ENCODE measurements at places on chromosomes 2 and 18. TPM values are rescaled to one million over a fixed set of nuclear protein-coding genes. Genes with fewer than 3 reads are reported as not detected.

The GPR35 gene
- 1.7 TPM for total RNA-seq

DNA sequence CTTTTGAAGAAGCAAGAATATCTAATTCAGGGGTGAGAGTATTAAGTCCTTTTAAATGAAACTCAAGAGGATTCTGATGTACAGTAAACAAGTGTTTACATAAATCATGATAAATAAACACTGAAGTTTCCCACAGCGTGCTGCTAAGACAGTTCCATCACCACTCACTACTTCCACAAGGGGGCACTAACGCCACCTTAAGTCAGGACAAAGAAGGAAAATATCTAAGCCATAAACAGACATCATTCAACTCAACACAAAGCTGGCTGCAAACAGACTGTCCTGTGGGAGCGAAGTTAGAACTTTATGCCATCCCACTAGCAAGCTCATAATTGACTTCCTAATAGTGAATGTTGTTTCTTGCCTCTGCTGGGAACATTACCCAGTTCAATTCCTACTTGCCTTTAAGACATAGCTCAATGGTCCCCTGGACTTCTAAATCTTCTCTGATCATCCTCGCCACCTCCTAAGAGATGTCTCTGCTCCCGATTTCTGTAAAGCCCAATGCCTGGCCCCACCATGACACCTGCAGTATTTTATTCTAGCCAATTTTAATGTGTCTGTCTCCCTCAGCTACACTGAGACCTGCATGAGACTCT, 36.5 kb downstream of the MRPL44 start:
- DNase-seq, result peak; percentile 60
- no peak overlapping the region for H3K4me3 ChIP-seq
- H3K36me3 ChIP-seq, result peaks cover 9% of the 10 kb centered on the region
- H3K27ac ChIP-seq, result no peak overlapping the region

The CD28 gene
- total RNA-seq, result not detected

The KCNK3 gene
- total RNA-seq, result 0.68 TPM

- no peak for DNase-seq
- H3K4me1 ChIP-seq, result peaks cover 6% of the 10 kb centered on the region
- no peaks in the 10 kb centered on the region for H3K36me3 ChIP-seq
- H3K27ac ChIP-seq, result no peak overlapping the region
These were observed 55.9 kb upstream of the NOL4 start for GRCh38 chr18:34280653-34281052.

- DNase-seq, result no peak
- peaks cover 4% of the 10 kb centered on the region for H3K27me3 ChIP-seq
- no peaks in the 10 kb centered on the region for H3K36me3 ChIP-seq
- H3K4me1 ChIP-seq, result no peaks in the 10 kb centered on the region
These were observed 476.3 kb downstream of the TRIB2 start for GRCh38 chr2:13193075-13193474.

DNA sequence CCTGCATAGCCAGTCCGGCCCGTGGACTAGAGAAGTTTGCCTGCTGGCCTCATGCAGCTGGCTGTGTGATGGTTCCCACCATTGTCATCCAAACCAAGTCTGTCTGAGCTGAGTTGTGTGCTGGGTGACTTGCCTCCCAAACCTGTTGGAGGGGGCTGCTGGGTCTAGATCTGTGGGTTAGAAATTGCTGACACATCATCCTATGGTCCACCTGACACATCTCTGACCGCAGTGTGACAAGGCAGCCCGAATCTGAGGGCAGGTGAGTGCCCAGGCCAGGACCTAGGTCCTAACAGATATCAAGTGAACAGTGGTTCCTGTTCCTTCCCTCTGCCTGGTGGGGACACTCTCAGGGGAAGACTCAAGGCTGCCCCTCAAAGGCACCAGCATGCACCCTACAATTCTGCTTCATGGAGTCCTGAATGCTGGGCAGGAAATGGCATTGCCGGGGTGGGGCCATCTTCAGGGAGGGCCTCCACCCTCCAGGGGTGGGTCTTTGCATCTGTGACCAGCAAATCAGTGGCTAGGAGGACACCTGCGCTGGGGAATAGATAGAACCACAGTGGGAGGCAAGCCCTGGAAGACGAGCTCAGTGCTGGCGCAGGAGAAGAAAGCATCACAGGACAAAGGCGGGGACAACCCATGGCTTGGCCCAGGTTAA, 117.9 kb upstream of the ID2 start:
- H3K27me3 ChIP-seq, result no peaks in the 10 kb centered on the region
- H3K36me3 ChIP-seq, result no peaks in the 10 kb centered on the region
- no peaks in the 10 kb centered on the region for H3K4me1 ChIP-seq
- no peak for DNase-seq
- H3K4me3 ChIP-seq, result no peak overlapping the region
- no peak overlapping the region for H3K27ac ChIP-seq

DNA sequence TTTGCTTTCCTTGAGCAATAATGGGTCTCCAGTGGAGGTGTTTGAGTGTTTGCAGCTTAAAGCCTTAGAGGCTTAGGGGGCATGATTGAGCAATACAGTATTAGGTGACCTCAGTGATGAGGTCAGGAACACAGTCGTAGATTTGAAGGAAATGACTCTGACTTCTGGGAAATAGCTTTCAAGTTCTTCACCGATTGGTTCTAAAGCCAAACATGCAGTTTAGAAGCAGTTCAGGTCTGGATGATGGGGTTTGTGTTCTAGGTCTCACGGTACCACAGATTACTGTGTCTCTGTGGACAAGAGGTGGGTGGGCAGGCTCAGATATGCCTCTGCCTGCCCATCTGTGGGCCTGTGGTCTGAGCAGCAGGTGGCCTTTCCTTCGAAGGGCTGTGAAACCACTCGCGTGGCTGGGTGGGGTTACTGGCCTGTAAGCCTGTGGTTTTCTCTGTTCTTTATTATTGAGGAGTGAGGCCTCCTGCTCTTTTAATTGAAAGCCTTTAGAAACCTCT, 7.8 kb downstream of the MTHFD2 start:
- H3K4me1 ChIP-seq, result peaks cover 12% of the 10 kb centered on the region
- peaks cover 7% of the 10 kb centered on the region for H3K36me3 ChIP-seq
- H3K4me3 ChIP-seq, result no peak overlapping the region
- peak overlapping the region; percentile 70 for H3K27ac ChIP-seq
- DNase-seq, result no peak
- no peaks in the 10 kb centered on the region for H3K27me3 ChIP-seq

The FAM228A gene
- total RNA-seq, result 0.51 TPM

GRCh38 chr2:224562831-224563230, 22.3 kb downstream of the CUL3 start:
- H3K36me3 ChIP-seq, result peaks cover 22% of the 10 kb centered on the region
- H3K27me3 ChIP-seq, result no peaks in the 10 kb centered on the region
- H3K27ac ChIP-seq, result no peak overlapping the region
- DNase-seq, result no peak
- no peak overlapping the region for H3K4me3 ChIP-seq

DNA sequence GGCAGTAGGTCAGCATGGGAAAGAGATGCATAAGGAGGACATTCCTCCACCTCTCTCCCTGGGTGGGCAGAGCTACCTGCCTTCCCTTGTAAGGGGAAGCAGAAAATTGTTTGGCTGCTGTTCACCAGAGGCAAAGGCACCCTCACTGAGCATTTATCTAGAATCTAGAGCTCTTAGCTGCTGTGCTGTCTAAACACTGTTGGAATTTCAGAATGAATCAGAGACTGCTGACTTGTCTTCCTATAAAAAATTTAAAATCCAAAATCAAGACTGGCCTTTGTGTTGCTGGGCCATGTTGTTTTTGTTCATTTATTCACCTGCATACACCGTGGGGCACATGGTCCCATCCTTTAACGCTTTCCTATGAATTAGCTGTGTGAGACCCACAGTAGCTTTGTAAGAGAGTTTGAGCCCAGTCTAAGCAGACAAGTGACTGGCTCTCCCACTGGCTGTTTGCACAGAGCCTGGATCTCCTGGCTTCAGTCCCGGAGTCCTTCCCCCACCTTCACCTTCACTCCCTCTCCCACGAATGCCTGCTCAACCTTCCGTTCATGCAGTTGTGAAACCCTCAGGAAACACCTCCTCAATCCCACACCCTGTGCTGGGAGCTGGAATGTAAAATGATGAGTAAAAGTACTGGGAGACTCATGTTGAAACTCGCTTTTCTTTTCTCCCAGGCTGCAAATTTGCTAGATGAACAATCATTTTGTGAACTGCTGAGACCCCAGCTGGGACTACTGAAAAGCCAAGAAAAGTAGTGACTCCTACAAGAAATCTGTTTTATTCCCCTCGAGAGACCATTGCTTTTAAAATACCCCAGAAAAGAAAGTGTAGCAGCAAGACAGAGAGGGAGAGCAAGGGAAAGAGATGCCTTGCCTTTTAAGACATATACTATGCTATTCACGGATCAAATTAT, 76.2 kb downstream of the FAM168B start:
- no peaks in the 10 kb centered on the region for H3K4me1 ChIP-seq
- no peak overlapping the region for H3K4me3 ChIP-seq
- peaks cover 4% of the 10 kb centered on the region for H3K36me3 ChIP-seq
- H3K27ac ChIP-seq, result no peak overlapping the region

DNA sequence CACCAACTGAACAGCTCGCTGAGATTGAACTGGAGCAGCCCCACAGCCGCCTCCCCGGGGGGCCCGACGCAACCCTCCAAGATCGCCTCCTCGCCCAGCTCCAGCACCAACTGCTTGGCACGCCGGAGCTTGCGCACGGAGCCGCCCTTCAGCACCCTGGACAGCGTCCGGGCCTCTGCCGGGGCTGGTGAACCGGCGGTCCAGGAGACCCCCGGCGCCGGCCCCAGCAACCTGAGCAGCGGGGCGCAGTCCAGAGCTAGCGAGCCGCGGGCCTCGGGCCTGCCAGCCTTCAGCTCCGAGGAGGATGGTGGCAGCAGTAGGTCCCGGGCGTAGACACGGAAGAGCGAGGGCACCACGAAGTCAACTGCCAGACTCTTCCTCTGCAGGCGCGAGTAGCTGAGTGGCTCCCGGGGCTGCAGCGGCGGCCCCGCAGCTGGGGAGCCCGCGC, 1.2 kb downstream of the ALK start:
- peaks cover 31% of the 10 kb centered on the region for H3K4me1 ChIP-seq
- no peaks in the 10 kb centered on the region for H3K36me3 ChIP-seq
- DNase-seq, result peak; percentile 91
- H3K27ac ChIP-seq, result no peak overlapping the region

GRCh38 chr18:42024131-42024530, 69.1 kb downstream of the PIK3C3 start:
- H3K27me3 ChIP-seq, result no peaks in the 10 kb centered on the region
- DNase-seq, result no peak
- H3K4me3 ChIP-seq, result no peak overlapping the region
- H3K27ac ChIP-seq, result no peak overlapping the region
- H3K4me1 ChIP-seq, result no peaks in the 10 kb centered on the region

The DTYMK gene
- total RNA-seq, result 108 TPM

The HIBCH gene
- total RNA-seq, result 33.7 TPM

GRCh38 chr18:31952223-31952622, 9.3 kb upstream of the TRAPPC8 start:
- no peaks in the 10 kb centered on the region for H3K27me3 ChIP-seq
- no peak overlapping the region for H3K27ac ChIP-seq
- no peak overlapping the region for H3K4me3 ChIP-seq
- no peaks in the 10 kb centered on the region for H3K36me3 ChIP-seq

The RTP5 gene
- not detected for total RNA-seq

The CHRND gene
- 5.8 TPM for total RNA-seq

The SERPINB10 gene
- total RNA-seq, result not detected

The FARP2 gene
- 34.4 TPM for total RNA-seq

DNA sequence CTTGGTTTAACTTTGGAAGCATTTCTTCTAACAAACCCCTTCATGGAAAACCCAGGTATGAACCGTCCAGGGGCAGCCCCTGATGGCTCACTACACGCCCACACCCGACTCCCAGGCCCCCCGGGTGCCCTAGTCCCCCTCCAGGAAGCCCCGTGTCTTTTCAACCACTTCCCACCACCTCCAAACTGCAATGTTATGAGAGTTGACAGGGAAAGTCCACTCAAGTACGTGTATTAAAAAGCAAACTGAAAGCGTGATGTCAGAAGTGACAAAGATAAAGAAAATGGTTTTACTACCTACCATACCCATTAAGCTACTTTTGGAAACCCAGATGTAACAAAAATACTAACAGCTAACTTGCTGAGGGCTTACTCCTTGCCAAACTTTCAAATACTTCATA, 51.5 kb downstream of the L3MBTL4 start:
- H3K27ac ChIP-seq, result no peak overlapping the region
- peaks cover 5% of the 10 kb centered on the region for H3K4me1 ChIP-seq
- H3K4me3 ChIP-seq, result no peak overlapping the region
- H3K36me3 ChIP-seq, result no peaks in the 10 kb centered on the region

GRCh38 chr2:201059961-201060755, 11.3 kb downstream of the HYCC2 start:
- no peaks in the 10 kb centered on the region for H3K4me1 ChIP-seq
- no peaks in the 10 kb centered on the region for H3K36me3 ChIP-seq
- H3K4me3 ChIP-seq, result no peak overlapping the region
- no peak overlapping the region for H3K27ac ChIP-seq

DNA sequence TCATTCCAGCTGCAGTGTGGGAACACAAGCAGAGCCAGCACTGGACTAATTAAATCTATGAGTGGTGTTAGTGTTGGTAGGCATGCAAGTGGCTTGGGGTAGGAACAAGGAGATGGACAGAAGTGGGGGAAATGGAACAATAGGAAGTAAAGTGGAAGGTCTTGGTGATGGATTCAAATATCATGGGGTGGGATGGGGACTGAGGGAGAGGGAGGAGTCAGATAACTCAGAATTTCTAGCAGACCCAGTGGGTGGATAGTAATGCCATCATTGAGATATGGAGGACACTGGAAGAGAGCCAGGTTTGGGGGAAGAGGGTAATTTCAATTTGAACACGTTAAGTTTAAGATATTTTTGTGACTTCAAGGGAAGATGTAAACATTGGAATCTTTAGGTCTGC, 2.9 kb upstream of the LNPK start:
- no peak overlapping the region for H3K27ac ChIP-seq
- peak overlapping the region; percentile 36 for H3K4me3 ChIP-seq
- peaks cover 36% of the 10 kb centered on the region for H3K4me1 ChIP-seq
- no peak for DNase-seq
- no peaks in the 10 kb centered on the region for H3K27me3 ChIP-seq

The SLC30A3 gene
- total RNA-seq, result 0.93 TPM

The CXCR1 gene
- not detected for total RNA-seq

The PRSS56 gene
- total RNA-seq, result 52.4 TPM

The EML4 gene
- 72.0 TPM for total RNA-seq

The CRIM1 gene
- total RNA-seq, result 13.8 TPM

The DNPEP gene
- 39.5 TPM for total RNA-seq

Data from neural crest cell (in vitro differentiated cells).